Kidney (tissue), 22 donors: ENCODE measurements at places on chromosomes 2 and 18.

- DNase-seq, result no peak
Observed at GRCh38 chr18:69205925-69206324, 194.8 kb upstream of the DOK6 start.

DNA sequence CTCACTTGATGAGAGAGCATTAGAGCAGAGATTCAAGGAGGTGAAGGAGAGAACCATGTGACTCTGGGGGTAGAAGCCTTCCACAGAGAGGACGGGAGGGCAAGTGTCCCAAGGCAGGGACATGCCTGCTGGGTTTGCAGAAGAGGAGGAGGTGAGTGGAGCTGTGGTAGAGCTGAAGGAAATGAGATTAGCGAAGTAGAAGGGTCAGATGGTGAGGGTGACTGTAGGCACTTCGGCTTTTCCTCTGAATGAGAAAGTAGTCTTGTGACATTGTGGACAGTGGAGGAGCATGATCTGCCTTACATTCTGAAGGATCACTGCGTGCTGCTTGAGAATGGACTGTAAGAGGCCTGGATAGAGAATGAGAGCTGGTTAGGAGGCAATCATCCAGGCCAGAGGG, 126.0 kb downstream of the NXPH2 start:
- DNase-seq, result no peak

- no peak for DNase-seq
Observed at GRCh38 chr2:99865818-99866676, 276.3 kb downstream of the AFF3 start.

- no peak for DNase-seq
Observed at GRCh38 chr2:28487258-28487657, 8.6 kb upstream of the PLB1 start.

DNA sequence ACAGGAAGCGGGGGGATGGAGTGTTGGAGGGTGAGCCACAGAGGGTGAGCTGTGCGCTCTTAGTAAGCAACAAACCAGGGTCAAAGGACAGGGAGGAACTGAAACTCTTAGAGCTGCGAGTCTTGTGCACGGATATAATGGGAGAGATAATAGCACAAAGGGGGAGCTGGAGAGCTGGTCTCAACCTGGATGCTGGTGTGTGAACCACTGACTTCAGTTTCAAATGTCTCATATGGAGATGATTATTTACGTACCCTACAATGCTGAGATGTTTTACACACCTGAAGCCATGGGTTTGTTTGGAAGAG, 35.9 kb downstream of the PTGR3 start:
- DNase-seq, result no peak

- DNase-seq, result no peak
Observed at GRCh38 chr2:207041279-207041678, 102.0 kb downstream of the CPO start.

DNA sequence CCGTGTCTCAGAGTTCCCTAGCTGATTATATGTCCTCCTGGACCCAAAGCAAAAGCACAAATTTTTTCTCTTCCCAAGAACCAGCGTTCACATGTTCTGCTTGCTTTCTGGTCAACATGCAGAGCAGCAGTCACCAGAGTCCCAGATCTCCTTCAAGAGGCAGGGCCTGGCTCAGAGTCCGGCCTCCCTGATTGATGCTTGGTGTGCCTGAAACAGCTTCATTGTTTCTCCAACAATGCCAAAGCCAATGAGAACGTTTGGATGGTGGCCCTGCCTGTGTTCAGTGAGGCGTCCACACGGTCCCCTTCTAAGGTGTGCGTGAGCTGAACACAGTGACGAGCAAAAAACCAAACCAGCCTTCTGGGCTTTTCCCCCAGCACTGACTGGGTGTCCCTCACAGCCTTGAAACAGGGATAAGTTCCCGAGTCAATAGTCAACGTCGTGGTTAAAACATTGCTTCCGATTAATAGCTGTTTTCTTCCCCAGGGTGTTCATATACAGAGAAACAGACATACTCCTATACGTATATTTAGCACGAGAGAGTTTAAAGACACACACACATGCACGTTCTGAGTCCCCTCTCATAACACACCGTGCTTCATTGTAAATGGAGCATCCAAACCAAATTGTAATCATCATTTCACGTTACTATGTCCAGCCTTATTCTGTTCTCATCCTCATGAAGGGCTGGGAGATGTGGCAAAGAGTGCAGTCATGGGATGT, 19.3 kb upstream of the POU3F3 start:
- peak; percentile 16 for DNase-seq

- DNase-seq, result no peak
Observed at GRCh38 chr18:44844486-44844885, 163.8 kb downstream of the SETBP1 start.

GRCh38 chr2:238389988-238390589, 36.6 kb upstream of the ASB1 start:
- DNase-seq, result peak; percentile 17

- no peak for DNase-seq
Observed at GRCh38 chr2:173064151-173064805, 11.4 kb upstream of the MAP3K20 start.

DNA sequence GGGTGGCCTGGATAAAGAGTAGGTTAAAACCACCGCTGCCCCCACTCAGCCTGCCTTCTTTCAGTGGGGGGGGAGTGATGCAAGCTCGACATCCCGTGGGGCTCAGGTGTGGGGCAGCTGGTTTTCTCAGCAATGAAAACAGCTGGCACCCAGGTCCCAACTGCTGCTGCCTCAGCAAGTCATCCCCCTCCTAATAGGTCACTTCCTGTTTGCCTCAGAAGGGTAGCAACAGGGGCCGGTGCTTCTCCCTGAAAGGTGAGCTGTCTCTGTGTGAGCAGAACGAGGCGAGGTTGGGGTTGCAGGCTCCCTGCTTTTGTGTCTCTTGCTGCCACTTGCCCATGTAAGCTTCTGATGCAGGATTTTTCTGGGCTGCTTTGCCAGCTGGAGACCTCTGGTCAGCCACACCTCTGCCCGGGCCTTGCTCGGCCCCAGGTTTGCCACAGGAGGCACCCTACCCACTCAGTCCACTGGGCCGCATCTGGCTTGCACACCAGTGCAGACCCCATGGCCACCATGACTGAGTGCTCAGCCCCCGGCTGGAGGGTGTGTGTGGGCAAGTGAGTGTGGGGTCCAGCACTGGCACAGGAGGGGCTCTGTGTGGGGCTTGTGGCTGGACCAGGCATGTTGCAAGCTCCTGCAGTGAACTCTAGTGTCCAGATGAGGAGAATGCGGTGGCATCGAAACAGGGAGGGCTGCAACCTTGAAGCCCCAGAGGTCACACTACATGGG, 11.5 kb upstream of the ASB1 start:
- DNase-seq, result no peak

- no peak for DNase-seq
Observed at GRCh38 chr2:201656102-201656501, 12.8 kb upstream of the TMEM237 start.

DNA sequence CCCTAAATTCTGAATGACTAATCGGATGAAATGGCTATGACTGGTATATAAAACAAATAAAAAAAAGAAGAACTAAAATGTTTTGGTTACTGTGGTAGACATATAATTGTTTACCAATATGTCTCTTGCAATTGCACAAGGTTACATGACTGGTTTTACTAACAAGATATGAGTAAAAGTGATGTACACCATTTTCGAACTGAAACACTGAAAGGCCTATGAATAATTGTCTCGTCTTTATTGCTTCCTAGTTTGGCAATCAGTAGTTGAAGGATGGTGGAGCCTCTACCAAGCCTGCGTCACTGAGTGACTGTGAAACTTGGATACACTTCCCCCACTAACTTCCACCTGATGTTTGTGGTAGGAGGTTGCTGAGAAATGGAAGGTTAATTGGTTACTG, 16.5 kb downstream of the CDH19 start:
- no peak for DNase-seq

- DNase-seq, result no peak
Observed at GRCh38 chr2:127542231-127542630, 6.7 kb downstream of the MYO7B start.

GRCh38 chr18:36302676-36303075, 5.2 kb downstream of the FHOD3 start:
- DNase-seq, result peak; percentile 46

DNA sequence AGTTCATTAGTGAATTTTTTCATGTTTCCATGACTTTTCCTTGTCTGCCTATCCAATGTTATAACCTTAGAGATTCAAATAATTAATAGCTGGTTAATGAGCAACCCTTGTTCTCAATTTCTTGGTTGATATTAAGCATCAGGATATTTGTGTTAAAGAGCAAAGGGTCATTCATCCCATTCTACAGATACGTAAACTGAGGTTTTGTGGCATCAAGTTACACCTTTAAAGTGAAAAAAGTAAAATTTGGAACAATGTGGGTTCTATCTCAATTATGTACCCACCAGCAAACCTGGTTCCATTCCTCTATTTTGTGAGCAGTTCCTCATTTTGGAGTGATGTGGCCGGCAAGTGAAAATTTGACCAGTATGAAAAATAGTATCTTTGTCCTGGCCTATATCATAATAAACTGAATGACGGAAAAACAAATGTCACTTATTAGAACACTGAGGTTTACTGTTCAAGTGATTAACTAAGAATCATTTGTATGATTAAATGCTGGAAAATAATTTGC, 220.5 kb upstream of the ATP5MC3 start:
- no peak for DNase-seq

DNA sequence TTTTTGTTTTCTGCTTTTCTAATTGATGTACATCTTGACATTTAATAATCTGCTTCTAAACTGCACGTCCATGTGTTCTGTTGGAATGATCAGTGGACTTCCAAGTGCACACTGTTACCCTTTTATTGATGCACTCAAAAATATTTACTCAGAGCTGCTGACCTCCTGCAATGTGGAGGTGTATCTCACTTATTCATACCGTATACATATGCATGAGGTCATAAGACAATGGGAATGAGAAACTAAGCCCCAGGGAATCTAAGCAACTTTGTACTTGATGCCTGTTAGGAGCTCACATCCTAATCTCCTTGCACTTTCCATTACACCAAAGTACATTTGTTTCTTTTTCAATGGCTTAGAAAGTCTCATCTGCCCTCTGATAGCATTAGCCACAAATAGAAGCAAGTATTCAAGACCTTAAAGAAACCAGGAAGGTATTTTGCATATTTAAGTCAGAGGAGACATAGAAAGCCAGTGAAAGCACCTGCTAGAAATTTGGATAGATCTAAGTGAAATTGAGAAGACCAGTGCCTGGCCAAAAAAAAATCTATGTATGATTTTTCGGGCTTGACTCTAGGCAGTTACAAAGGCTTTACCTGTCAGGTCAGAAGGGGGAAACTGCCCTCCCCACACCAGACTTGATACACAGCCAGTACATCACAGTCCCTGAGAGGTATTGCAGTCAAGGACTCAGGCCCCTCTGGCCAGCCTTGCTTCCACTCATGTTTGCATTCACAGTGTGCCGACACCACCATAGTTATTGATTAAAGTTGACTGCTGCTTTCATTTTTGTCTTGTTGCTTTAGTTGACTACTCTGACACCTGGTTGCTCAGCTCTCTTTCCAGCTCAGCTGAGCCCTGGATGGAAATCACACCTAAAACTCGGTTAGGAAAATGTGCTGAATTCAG, 391.7 kb upstream of the CYRIA start:
- no peak for DNase-seq

DNA sequence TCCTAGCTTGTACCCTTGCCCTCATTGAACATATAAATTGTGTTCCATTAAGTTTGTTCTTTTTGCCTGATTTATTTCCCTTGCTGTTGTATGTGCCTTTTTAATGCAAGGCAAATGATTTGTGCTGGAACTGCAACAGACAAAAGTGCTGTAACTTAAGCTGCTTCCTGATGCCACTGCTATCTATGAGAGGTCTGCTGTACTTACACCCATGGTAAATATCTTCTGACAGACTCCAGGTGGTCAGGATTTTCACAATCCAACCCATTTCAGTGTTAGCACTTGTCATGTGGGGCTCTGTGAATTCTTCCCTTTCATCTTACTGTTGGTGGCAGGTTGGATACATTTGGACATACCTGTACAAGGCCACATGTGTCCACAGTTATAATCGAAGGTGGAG, 63.5 kb downstream of the ARHGAP15 start:
- peak; percentile 24 for DNase-seq

- no peak for DNase-seq
Observed at GRCh38 chr2:16960579-16960978, 294.9 kb upstream of the CYRIA start.

GRCh38 chr2:115161081-115161770, 718.8 kb downstream of the DPP10 start:
- peak; percentile 84 for DNase-seq
